ENCODE measurements at places on chromosomes 4 and X. TPM values are rescaled to one million over a fixed set of nuclear protein-coding genes. Genes with fewer than 3 reads are reported as not detected.

Gene SOWAHD
- 0.60 TPM for polyA plus RNA-seq

DNA sequence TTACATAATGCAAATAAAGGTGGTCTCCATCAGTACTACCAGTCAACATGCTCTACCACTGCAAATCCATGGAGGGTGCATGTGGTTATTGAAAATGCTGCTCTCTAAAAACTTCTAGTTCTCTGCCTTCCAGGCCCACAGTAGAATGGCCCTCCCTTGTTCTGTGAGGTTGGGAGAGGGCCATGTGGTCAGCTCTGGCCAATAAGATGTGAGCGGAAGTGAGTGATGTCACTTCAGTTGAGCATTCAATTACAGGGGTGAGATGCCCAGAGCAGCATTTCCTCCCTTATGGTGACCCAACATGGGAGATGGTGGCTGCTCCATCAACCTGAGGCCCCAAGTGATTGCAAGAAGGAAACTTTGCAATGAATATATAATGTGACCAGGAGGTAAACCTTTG is 148.8 kb downstream of the CPEB2 start:
- no peak for DNase-seq

Gene EDA2R
- polyA plus RNA-seq: 0.50 TPM

GRCh38 chrX:100274916-100275315 is 135.2 kb downstream of the PCDH19 start:
- DNase-seq: no peak

DNA sequence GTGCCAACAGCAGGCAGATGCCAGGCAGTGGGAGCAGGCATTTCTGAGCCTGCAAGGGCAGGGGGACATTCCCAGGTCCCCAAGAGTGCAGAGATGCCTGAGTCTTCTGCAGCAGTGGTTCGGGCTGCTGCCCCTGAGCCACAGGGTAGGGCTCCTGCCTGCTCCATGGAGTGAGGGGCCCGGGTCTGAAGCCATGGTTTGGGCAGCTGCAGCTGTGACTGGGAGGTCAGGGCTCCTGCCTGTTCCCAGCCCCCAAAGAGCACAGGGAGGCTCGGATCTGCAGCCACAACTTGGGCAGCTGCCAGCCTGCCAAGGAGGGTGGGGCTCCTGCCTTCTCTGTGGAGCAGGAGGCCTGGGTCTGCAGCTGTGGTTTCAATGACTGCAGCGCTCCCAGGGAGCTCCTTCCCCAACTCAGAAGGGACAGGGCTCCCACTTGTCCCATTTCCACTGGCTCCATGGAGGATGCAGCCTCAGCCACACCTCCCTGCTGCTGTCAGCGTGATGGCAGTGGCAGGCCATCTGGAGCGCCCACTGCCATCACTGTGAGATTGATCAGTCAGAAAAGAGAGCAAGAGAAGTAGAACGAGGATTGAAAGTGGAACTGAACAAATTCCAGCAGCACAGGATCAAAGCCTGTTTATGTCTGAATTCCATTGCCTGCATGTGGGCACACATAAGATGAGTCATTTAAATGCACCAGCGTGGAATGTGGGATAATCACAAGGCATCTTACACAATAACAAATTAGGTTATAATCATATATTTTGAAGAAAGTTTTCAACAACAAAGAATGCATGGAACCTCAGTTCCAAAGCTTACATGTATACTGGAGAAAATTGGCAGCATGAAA is 93.1 kb upstream of the CXorf51A start:
- DNase-seq: no peak

Gene FBXW7
- polyA plus RNA-seq: 33.8 TPM

Gene CD40LG
- polyA plus RNA-seq: 0.20 TPM

DNA sequence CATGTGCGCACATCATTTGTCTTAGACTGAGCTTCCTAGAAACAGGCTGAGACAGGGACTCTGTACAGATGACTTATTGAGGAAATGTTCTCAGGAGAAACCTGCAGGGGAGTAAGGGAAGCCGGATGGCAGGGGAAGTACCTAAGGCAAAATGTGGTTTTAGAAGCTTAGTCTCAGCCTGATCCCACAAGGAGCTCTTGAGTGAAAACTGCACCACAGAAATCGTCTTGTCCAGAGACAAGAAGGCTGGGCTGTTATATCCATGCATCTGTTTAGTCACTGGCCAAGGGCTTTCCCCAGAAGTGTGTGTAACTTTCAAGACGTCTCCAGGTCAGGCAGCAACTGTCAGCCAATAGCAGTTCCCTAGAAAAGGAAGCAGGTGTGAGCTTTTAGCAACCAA is 86.0 kb downstream of the FUNDC1 start:
- DNase-seq: no peak

- DNase-seq: no peak
Measured at GRCh38 chr4:72330381-72330780, 238.6 kb downstream of the ADAMTS3 start.

DNA sequence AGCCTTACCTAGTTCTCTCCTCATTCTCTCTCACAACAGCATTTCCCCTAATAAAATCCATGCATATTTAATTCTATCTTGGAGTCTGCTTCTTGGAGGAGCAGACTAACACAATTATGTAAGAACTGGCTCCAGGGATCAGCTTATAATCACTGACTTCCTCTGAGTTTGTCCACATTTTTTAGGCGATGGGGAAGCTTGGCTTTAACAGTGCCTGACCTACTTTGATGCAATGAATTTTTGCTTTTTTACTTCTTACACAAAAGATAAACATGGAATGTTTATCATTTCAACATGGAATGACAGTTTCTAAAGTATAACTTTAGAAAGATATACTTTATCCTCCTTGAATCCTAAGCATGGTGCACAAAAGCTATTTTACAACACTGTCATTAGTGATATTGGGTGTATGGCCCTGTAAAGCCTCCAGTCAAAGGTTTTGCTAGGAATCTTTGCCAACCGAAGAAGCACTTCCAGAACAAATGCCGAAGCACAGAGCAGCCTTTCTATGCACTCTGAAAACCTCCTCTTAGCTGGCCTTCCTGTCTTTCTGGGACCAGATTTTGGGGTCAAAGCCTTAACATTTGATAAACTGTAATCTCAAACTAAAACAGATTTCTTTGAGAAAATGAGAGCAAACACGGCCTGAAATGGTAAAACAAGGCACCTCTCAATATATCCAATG is 736 bp downstream of the BDH2 start:
- no peak for DNase-seq

- DNase-seq: no peak
Measured at GRCh38 chr4:121148000-121148399, 16.1 kb downstream of the TNIP3 start.

Data from right renal pelvis (tissue), 4 donors.